ENCODE measurements at places on chromosomes 4 and X.

DNA sequence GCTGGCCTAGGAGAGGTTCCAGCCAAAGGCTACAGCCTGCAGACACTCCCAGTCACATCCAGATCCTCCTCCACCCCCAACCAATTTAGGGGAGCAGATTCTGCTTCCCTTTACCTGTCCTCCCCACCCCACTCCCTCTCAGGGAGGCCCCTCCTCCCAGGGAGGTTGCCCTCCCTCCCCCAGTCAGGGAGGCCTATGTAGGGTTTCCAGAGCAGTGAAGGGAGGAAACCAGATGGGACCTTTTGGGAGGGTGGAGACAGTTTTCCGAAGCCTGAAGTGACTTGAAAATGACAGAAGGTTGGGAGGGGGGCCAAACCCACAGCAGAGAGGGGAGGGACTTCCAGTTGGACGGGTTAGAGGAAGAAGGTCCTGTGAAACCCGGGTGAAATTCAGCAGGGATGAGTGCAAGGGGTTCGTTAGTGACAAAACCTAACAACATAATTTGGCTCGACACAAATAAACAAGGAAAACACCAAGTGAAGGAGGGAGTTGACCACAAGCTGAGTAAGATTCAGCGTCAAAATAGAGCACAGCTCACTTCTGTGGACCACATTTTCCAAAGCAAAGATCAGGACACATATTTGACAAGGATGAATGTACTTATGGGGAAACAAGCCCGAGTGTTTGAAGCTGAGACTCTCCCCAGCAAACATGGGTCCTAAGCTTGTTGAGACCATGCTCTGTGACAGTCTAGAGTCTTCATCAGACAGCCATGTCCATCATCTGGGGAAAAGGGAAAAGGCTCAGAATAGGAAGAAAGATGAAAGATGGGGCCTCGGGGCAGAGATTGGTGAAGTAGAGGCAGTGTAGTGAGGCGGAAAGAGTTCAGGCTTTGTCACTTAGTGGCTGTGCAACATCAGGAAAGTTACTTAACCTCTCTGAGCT is 46.4 kb downstream of the PRPS1 start:
- DNase-seq: no peak

DNA sequence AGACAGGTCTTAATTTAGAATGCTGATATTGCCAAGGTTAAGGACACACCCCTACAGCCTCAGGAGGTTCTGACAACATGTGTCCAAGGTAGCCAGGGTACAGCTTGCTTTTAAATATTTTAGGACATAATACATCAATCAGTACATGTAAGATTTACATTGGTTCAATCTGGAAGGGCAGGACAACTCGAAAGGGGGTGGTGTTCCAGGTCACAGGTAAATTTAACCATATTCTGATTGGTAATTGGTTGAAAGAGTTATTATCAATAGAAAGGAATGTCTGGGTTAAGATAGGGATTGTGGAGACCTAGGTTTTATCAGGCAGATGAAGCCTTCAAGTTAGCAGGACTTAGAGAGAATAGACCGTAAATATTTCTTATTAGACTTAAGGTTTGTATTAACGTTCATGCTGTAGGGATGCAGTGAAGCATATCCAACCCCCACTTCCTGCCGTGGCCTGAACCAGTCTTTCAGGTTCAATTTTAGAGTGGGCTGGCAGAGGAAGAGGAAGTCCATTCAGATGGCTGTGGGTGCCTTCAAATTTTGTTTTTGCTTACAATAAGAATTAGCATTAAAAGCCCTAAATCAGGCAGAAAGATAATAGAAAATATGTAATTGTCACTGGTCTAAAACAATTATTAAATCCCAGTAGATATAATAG is 136.5 kb upstream of the GALNTL6 start:
- DNase-seq: no peak

DNA sequence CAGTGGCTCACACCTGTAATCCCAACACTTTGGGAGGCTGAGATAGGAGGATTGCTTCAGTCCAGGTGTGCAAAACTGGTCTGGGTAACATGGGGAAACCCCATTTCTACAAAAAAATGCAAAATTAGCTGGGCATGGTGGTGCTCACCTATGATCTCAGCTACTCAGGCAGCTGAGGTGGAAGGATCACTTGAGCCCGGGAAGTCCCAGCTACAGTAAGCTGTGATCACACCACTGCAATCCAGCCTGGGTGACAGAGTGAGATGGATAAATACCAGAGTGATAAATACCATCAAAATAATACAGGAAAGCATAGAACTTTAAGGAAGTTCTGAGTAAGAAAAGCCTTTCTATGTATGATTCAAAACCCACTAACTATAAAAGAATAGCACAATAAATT is 52.8 kb downstream of the LRBA start:
- peak; percentile 23 for DNase-seq

GRCh38 chr4:55524844-55525571 is 21.7 kb downstream of the CLOCK start:
- DNase-seq: peak; percentile 18

- DNase-seq: no peak
Measured at GRCh38 chrX:84118315-84118714, 69.7 kb downstream of the RPS6KA6 start.

- DNase-seq: no peak
Measured at GRCh38 chrX:19807414-19807813, 80.0 kb downstream of the SH3KBP1 start.

- DNase-seq: no peak
Measured at GRCh38 chr4:68895561-68896198, 55.9 kb downstream of the UGT2A3 start.

GRCh38 chrX:134501941-134502340 is 42.0 kb downstream of the HPRT1 start:
- DNase-seq: peak; percentile 12

GRCh38 chrX:152444338-152444737 is 6.8 kb downstream of the GABRA3 start:
- no peak for DNase-seq

DNA sequence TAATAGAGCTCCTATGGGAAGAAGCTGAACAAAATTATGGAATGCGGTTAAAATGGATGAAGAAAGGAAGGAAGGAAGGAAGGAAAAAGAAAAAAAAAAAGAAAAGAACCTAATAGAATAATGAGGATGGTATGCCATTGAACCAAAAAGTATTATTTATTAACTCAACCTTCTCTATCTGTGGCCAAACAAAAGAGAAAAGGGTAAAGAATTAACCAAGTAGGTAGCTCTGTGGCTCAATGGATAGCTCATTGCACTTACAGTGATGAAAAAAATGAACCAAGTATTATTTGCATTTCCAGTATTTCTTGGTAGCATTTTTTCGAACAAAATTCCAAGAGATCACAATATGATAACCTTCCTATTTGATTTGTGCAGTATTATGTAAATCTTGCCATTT is 56.9 kb upstream of the SLC39A8 start:
- DNase-seq: no peak

DNA sequence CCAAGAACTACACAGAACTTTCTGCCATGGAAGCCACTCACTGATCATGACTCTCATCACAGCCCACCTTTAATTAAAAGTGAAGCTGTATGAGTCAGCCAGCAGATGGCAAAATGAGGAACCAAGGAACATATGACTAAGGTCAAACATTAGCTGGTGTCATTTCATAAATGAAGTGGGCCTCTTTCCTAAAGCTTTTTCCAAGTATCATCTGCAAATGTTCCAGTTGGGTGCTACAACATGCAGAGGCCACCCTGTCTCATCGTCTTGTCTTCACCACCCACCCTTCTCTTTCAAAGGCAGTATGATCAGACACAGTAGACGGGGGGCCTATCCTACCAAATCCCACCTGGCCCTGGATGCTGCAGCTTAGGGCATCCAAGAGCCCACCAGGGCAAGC is 9.2 kb upstream of the EOLA1 start:
- no peak for DNase-seq

GRCh38 chr4:147539959-147540358 is 59.1 kb downstream of the EDNRA start:
- DNase-seq: no peak

DNA sequence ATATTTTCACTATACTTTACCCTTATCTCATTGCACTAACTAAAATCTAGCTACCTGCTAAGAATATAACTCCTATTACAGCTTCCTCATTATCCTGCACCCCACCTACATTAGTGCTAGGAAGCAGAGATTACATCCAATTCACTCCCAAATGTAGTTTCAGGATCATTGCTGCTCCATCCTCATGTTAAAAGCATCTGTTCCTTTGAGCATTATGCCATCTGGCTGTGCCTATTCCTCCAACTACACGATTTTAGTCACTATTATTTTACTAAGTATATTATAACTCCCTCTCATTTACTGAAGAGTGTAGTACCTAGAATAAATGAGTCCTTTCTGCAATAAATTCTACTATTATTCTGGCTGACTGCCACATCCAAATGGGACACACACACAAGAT is 1586.9 kb downstream of the TECRL start:
- no peak for DNase-seq

GRCh38 chr4:185293202-185293601 is 83.8 kb downstream of the SNX25 start:
- DNase-seq: no peak

DNA sequence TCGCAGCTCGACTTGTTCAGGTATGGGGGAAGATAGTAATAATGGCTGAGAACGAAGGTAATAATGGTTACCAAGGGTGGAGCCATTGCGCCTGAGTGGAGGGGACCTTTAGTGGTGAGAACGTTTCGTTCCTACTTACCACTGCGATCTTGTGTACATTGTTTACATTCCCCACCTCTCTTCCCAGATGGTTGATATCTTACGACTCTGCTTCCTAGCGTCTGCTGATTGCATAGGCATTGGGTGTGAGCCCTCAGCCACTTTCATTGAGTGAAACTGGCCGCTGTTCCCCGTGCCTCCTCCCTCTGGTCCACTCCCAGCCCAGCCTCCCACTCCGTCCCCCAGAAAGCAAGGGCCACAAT is 850 bp downstream of the IGBP1 start:
- DNase-seq: peak; percentile 34

- peak; percentile 75 for DNase-seq
Measured at GRCh38 chr4:67725981-67726380, 25.0 kb upstream of the UBA6 start.

DNA sequence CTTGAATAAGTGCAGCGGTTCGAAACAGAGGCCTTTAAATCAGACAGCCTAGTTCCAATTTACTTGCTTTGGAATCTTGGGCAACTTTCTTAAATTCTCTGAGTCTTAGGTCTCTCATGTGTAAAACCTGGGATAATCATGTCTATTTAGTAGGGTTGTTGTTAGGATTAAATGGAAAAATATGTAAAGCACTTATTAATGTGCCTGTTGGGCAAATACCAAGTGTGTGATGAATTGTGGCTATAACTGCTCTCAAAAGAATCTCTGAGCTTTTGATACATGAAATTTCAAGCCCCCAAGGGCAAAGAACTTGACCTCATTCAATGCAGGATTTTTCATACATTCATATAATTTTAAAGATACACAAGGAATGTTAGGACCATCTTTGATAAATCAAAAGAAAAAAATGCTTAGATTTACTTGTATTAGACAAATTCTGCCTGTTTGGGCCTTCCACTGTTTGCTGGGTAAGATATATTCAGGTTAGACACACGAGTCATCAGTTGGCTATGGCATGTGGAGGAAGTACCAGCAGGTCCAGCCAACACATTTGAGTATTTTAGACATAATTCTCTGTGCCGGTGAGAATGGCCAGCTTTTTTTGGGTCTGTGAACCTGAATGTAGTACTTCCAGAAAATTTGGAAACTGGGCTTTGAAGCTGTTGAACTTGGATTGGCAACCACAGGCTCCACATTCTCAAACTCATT is 241.4 kb upstream of the CNKSR2 start:
- no peak for DNase-seq

GRCh38 chr4:20299515-20299914 is 47.8 kb downstream of the SLIT2 start:
- DNase-seq: peak; percentile 41

DNA sequence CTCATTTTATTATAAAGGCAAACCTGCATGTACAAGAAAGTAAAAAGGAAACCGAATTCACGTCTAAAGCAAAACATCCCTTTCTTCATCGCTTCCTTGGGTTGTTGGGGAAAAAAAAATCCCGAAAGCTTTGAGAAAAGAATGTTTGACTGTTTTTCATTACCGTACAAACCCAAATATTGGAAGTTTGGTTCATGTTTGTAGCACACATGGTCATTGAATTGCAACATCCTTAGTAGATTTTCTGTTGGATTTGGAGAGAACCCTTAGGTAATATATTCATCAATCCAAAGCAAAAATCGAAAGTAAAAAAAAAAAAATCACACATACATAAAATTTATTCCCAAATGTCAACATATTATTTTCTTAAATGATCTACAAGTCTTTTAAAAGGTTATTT is 420.3 kb downstream of the MAPK10 start:
- no peak for DNase-seq

GRCh38 chr4:53780736-53781400 is 189.6 kb upstream of the LNX1 start:
- DNase-seq: peak; percentile 67

DNA sequence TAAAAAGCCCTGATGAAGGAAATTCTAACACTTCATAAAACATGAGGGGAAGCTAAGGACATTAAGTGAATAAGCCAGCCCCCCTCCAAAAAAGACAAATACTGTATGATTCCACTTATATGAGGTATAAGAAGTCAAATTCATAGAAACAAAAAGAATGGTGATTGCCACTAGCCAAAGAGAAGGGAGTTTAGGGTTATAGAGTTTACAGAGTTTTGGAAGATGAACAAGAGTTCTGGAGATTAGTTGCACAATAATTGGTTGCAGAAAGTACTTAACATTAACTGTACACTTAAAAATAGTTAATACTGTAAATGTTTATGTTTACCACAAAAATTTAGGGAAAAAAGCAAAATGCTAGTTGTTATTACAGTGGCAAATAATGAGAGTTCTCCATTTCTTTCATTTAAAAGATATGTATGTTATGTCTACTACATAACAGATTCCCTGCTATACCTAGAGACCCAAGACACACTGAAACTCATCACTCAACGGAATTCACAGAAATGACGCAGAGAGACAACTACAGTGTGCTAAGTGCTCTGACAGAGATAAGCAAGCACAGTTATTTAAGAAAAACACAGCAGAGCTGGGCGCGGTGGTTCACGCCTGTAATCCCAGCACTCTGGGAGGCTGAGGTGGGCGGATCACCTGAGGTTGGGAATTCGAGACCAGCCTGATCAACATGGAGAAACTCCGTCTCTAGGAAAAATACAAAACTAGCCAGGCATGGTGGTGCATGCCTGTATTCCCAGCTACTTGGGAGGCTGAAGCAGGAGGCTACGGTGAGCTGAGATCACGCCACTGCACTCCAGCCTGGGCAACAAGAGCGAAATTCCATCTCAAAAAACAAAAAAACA is 37.2 kb downstream of the EIF4E start:
- DNase-seq: no peak

GRCh38 chr4:48439988-48440387 is 43.2 kb upstream of the SLC10A4 start:
- DNase-seq: no peak

DNA sequence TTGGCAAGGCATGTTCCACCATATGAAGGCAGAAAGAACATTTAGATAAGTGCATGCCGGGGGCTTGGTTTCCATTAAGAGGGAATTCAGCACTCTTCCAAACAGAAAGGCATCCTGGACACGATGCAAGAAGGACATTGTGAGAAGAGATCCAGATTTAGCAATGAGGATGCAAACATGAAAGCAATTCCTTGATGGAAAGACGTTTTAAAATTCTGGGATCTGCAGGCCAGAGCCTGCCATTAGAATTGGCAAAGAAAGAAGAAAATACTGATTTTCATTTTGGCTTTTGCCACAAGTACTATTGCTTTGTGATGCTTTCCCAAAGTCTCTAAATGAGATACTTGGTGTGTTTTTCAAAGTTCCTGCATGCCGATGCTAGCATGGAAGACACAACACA is 367.6 kb downstream of the PPP3CA start:
- DNase-seq: no peak
